Fibroblast of villous mesenchyme (primary cell): ENCODE measurements at places on chromosomes 11 and 22.

GRCh38 chr22:49439373-49439772 is 388.3 kb downstream of the BRD1 start:
- no peak for DNase-seq

DNA sequence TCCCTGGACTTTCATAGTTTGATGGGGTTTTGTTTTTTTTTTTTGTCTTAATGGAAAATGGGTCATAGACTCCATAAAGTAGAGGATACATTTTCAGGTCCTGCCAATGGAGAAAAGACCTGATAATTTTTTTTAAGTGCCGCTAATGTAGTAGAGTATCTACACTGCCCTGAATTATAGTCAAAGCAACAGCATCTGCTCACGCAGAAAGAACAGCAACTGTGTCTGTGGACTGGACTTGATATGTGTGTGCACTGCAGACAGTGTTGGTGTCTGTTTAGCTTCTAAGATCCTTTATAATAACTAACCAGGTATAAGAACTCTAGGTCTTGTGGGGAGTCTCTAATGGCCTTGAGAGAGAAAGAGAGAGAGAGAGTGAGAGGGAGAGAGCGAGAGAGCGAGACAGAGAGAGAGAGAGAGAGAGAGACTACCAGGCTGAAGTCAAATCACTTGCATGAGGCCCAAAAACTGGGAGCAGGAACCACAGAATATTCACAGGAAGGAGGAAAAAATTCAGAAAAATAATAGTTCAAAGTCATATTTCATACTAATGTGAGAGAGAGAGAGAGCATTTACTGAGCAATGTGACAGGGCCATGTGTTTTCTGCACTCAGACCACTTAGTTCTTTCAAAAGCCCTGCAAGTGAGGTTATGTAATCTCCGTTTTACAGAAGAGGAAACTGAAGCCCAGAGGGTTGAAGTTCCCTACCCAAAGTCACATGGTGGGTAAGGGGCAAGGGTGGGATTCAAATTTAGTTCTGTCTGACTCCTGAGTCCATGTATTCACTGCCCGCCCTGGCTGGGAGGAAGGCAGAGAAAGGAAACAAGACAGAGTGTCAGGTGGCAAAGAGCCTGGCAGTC is 8.6 kb upstream of the MIAT start:
- DNase-seq, result peak; percentile 42

DNA sequence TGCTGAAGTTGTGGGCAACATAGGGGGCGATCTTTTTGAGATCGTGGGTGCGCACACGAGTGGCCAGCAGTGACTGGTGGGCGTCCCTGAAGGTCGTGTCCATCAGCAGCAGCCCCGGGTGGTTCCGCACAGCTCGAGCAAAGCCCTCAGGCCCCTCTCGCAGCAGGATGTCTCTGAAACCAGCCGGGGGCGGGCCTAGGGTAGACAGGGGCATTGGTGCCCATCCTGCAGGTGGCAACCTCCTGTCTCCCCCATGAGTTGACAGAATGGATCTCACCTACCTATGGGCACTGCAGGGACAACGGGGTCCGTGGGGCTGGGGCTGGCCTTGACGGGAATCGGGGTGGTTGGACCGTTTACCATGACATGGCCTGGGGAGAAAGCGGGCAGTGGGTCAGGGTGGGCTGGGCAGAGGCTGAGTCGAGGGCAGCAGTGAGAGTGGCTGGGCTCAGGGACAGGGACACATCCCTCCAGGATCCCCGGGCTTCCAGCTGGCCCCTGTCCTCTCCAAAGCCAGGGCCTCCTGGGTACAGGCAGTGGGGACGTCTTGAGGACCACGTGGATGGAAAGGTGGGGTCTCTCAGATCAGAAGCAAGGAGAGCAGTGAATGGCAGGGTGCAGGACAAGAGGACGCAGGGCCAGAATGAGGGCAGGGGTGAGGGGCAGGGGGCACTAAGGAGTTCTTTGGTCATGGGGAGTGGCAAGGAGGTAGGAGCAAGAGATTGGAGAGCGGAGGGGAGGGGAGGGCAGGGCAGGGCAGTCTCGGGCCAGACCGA is 4.2 kb upstream of the LRFN4 start:
- DNase-seq, result no peak

- DNase-seq, result no peak
Measured at GRCh38 chr11:42823546-42823945, 488.2 kb upstream of the API5 start.

GRCh38 chr22:19477321-19478044 is 1.5 kb downstream of the UFD1 start:
- DNase-seq, result no peak

- DNase-seq, result no peak
Measured at GRCh38 chr11:72812604-72812966, 1.6 kb upstream of the ATG16L2 start.

- DNase-seq, result no peak
Measured at GRCh38 chr11:88175569-88176075, 379 bp upstream of the RAB38 start.

- peak; percentile 82 for DNase-seq
Measured at GRCh38 chr11:65498042-65498726, 661 bp upstream of the MALAT1 start.

DNA sequence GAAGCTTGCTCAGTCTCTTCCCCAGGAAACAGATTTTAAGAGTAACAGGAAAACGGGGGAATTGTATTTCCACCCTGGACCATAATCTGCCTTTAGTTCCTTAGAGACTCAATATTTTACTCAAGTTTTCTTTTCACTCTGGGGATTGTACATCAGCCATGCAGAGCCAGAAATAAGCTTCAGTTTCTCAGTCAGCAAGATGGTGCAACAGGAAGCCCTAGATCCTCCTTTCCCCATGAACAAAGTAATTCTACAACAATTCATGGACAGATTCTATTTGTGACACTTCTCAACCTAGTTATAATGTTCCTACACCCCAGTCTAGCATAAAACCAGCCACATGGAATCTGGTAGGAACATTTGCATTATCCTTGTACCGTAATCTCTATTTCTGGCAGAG is 24.7 kb downstream of the OR8B2 start:
- DNase-seq, result no peak

GRCh38 chr11:79594834-79595233 is 154.0 kb upstream of the TENM4 start:
- DNase-seq, result no peak

- peak; percentile 20 for DNase-seq
Measured at GRCh38 chr11:109552376-109552775, 130.4 kb downstream of the C11orf87 start.

DNA sequence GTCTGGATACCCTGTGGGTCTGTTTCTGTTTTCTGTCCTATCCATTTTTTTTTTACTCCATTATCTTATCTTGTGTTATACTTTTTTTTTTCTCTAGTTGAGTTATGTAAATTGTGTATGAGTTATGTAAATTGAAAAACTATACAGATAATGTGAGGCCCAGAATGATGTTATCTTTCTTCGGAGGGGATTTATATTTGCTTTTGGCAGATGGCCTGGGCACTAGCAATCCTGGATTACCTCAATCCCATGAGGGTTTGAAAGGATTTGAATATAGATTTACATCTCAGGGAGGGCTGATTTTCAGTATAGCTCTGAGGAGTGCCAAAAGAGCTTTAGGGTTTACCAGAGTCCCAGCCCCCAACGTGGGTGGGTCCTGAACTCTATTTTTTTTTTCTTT is 71.0 kb downstream of the CSTPP1 start:
- peak; percentile 90 for DNase-seq

GRCh38 chr11:20205807-20206206 is 45.5 kb upstream of the DBX1 start:
- no peak for DNase-seq

DNA sequence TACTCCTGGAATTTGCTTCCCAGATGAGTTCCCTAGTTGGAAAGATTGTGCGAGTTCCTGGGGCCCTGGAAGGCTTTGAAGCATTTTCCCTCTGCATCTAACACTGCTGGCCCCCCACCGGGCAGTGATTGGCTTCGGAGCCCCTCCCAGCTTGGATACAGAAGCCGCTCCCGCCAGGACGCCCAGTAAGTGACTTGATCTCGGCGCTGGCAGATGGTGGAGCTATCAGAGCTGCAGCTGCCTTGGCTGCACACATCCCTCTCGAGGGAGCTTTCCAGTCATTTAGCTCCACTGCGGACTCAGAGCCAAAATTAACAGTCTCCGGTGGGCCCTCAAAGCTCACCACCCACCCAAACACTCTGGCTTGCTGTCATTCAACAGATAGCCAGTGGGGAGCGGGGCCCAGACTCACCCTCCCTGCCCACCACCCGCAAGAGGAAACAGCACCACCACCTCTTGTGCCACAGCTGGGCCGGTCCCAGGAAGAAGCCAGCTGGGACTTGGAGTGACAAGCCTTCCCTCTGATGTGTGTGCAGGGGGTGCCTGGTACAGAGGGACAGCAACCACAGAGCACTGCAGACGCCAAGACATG is 162.3 kb downstream of the TRIM29 start:
- no peak for DNase-seq

GRCh38 chr11:61718621-61719302 is 33.7 kb upstream of the MYRF start:
- DNase-seq, result peak; percentile 69

- DNase-seq, result peak; percentile 21
Measured at GRCh38 chr11:70335511-70335910, 62.8 kb upstream of the CTTN start.

- DNase-seq, result no peak
Measured at GRCh38 chr11:28701760-28702449, 593.7 kb downstream of the METTL15 start.

DNA sequence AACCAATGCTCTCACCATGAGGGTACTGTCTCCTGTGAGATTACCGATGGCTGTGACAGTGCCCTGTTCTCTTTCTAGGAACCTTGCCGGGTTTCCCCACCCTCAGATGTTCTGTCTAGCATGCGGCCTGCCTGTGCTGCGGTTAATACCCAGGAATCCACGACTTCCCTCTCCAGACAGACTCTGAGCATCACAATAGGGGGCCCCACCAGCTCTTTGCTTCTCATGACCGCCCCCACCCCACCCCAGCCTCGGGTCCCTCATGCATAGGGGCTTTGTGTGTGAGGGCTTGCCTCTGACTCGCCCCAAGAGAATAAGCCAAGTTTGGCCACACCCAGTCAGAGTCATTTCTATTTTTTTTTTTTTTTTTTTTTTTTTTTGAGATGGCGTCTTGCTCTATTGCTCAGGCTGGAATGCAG is 10.3 kb downstream of the PARVG start:
- no peak for DNase-seq

GRCh38 chr22:32846780-32847491 is 45.4 kb downstream of the TIMP3 start:
- no peak for DNase-seq

GRCh38 chr11:125257190-125257579 is 92.6 kb downstream of the PKNOX2 start:
- DNase-seq, result no peak

DNA sequence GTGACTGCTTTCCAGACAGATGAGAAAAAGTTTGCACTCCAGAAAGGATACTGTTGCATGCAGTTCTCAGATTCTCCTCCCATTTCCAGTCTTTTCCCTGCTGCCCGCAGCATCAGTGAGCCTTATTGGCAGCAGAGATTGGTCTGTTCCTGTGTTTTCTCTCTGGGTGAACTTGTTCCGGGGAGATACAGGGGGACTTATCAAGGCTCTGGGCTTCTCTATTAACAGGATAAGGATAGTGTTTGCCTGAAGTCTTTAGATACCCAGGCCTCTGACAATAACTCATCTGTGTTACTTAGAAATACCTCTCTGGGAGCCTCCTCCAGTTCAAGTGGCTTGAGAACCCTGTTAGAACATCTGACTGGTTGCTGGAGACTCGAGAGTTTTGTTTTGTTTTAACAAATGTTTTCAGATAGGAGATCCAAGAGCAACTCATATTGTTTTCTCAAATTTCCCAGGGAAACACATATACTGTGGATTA is 154.7 kb downstream of the BLID start:
- DNase-seq, result peak; percentile 59

DNA sequence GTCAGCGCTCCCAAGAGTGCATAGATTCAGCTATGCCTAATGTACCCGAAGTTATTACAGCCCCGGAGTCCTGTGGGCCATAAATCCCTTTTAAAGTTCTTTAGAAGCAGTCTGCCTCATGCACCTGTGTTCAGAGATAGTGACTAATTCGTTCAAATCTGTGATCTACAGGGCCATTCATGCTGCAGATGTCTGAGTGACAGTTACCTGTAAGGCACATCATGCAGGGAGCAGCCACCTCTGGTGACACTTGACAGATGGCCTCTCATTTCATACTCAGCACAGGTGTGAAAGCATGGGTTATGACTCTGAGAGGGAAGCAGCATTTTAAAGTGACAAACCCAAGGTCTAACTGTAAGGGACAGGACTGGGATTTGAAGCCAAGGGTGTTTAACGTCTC is 2.4 kb upstream of the E2F8 start:
- no peak for DNase-seq

- DNase-seq, result no peak
Measured at GRCh38 chr22:37284126-37284804, 2.0 kb downstream of the CYTH4 start.

- DNase-seq, result no peak
Measured at GRCh38 chr22:29824677-29825076, 13.4 kb downstream of the ASCC2 start.

DNA sequence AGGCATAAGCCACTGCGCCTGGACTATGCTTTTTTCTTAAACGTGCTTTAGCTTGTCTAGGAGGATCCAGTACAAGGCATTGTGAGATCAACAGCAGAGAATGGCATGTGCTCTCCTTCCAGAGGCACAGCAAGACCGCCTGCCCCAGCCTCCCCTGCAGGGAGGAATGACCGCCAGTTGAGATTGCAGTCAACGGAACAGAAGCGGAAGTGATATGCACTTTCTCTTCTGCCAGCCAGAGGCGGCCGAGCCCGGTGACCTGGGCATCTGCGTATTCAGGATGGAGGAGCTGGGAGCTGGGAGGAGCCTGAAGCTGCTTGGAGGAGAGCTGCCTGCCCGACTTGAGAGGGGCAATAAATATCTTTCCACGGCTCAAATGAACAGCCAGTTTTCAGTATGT is 243.0 kb downstream of the CTTN start:
- DNase-seq, result no peak

DNA sequence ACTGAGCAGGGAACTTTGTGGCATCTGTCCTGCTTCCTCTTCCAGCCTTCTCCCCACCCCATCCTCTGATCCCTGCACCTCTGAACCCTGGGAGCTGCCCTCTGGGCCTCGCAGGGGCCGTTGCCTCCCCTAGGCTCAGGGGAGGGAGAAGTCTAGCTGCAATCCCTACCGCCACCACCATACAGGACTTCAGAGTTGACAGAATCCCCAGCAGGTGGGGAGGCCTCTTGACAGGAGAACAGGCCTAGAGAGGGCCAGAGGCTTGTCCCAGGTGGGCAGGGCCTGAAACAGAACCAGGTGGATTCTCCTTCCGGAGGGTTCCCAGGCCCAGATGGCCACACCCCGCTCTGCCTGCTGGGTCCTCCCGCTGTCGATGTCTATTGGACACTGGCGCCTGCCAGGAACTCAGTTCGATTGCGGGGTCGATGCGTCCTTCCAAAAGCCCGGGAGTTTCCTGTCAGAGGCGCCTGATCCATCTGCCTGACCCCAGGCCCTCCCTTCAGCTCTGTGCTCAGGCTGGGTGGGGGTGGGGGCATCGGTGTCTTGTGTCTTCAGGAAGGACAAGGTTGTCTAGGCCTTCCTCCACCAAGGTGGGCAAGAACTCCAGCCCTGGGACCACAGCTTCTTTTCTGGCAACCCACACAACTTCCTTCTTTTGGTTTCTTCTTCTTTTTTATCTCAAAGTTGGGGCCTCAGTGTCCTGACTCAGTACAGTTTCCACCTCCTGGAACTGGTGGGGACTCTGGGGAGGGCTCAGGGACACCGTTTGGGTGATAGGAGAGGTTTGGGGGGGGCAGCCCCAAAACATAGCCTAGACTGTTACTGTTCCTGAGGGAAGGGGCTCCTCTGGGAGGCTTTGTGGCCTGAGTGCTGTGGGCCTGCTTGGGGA is 6.4 kb downstream of the STARD10 start:
- no peak for DNase-seq
